Activated naive CD8-positive, alpha-beta T cell treated with anti-CD3 and anti-CD28 coated beads, Interleukin-2, amount 50 U/mL, for 16 hours (primary cell): ENCODE measurements at places on chromosomes 6 and 20.

DNA sequence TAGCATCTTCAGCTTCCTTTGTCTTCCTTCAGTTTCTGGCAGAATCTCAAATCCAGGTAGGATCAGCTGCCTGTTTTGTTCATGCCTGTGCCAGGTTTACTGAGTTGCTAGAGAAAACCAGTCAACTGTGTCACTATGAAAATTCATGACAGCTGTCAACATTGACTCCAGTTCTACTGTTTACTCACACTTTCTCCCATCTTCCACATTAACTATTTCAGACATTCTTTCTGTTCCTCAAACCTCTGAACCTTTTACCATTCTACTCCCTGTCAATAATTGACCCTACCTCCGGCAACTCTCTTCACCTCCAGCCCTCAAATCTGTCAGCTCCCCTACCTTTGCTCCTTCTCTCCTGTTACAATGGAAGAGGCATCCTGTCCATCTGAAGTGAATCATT, 8.5 kb downstream of the ENPP4 start:
- no peak for DNase-seq

GRCh38 chr20:43812216-43812615, 85.4 kb upstream of the GTSF1L start:
- no peak for DNase-seq

- no peak for DNase-seq
Measured at GRCh38 chr6:167788563-167788903, 38.2 kb upstream of the AFDN start.

GRCh38 chr20:51171141-51171540, 148.2 kb upstream of the KCNG1 start:
- DNase-seq = no peak

DNA sequence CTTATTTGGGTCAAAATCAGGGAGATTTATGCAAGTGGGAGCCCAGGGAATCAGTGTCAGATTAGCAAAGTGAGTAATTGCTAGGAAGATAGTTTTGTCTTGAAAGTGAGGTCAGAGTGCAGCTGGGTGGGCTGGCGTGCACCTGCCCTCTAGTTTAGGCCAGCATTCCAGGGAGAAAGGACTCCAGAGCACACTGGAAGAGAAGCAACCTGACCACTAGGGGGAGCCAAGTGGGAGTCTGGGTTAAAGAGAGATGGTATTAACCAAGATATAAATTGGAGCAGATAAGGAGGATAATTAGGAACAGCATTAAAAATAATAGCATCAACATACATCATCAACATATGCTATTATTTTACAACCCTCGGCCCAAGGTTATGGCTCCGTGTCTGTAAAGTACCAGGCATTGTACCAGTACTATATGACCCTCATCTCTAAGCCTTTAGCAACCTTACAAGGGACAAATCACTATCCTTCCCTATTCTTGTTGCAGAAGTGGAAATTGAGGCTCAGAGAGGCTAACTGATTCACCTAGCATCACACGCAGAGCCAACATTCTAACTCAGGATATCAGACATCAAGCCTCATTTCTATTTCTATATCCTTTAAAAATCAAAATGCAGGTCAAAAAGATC, 57.8 kb downstream of the SLC2A10 start:
- no peak for DNase-seq

DNA sequence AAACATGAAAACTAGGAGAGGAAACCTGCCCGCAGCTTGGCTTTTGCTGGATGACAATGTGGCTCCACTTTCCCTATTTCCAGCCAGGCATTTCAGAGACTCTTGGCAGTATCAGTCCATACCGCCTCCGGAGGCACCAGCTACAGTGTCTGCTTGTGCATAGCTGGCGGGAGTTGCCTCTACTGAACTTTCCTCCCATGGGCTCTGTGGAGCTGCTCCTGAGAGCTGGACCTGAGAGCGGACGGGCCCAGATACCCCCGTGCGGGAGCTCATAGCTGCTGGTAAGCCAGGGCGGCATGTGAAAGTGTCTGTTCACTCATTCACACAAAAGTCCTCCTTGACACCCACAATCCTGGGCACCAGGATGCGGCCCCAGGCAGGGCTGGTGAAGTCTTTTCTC, 130.3 kb upstream of the PMEPA1 start:
- DNase-seq = no peak

- DNase-seq = no peak
Measured at GRCh38 chr6:157169226-157169625, 154.1 kb downstream of the TMEM242 start.

DNA sequence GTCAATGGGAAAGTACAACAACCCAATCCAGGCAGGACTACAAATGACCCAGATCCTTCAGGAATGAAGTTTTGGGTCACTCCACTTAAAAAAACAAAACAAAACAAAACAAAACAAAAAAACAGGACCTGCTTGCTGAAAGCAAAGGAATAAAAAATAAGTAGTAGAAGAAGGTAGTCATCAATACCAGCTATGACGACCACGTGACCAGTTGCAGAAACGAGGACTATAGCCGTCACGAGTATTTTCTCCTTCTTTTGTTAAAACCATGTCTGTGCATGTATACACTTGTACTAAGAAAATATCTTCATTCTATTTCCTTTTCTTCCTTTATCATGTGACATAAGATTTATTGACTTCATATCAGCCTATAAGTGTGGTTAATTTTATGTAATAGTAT, 308.4 kb upstream of the DEFB112 start:
- no peak for DNase-seq

DNA sequence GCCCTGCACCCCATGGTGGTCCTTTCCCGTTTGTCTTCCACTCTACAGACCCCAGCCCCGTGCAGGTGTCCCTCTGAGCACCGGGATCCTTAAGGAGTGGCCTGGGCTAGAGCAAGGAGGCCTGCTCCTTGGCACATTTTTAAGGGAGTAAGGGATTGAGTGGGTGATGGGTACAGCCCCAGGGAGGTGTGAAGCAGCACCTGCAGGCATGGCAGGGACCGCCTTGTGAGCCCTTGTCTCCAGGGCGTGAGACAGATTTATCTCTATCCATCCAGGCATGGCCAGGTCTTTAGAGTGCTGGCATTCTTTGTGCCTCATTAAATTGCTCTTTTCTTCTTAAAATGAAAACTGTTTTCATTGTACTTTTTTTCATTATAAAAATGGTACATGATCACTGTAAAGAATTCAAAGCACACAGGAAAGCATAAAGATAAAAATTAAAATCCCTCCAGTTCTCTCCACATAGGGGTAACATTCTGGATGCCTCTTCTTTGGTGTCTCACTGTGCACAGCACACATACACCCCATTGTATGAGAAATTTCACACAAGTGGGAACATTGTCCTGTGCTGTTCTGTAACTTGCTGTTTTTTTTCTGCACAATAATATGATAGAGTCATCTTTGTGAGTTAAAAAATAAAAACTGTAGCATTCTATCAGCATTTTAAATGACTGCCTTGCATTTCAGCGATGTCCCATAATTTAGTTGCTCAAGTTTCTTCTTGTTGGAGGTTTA, 31.9 kb upstream of the ZNF831 start:
- DNase-seq = no peak

DNA sequence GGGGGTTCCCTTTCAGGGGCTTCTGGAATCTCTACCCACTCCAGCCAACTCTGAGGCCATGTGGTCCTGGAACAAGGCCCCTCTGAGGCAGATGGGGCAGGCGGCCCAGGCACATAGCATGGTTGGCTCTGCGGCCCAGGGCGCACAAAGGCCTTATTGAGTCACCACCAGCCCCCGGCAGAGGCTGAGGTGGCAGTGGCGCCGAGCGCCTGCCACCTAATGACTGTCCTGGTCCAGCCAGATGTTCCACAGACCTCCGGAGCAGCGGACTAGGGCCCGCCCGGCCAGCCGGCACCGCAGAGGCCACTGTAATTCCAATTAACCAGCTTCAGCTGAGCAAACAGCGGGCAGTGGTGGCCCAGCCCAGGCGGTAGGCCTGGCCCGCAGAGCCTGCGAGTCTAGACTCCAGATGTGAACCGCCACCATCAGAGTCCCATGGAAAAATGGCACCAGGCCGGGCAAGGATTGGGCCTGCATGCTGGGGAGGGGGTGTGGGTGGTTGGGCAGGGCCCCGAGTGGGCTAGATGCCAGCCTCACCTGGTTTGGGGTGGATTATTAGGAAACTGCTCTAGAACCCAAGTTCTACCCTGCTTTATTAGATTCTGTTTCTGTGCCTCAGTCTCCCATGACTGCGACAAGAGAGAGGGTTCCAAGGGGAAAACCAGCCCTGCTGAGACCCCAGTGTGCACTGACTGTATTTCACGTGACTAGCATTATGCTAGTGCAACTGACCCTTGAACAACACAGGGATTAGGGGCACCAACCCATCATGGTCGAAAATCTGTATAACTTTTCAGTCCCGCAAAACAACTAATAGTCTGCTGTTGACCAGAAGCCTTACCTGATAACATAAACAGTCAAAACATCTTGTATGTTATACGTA, 34.1 kb upstream of the ID1 start:
- no peak for DNase-seq

GRCh38 chr6:118523216-118523615, 24.9 kb upstream of the PLN start:
- DNase-seq = no peak

GRCh38 chr6:115270953-115271352, 789.7 kb downstream of the FRK start:
- no peak for DNase-seq

DNA sequence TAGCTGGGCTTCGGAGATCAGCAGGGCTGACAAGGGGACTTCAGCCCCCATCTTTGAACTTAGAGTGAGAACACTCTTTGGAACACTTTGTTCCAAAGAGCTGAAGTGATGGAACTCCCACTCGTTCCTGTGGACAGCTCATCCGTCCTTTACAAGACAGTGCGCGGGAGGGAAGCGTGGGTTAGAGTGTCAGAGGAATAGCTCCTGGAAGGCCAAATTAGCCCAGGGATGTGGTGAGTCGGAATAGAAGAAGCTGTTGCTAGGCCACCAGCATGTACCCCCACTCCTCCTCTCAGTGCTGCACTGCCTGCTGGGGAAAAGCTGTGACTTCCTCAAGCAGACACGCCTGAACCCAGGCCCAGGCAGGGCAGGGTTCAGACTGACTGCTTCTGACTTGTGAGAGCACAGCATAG, 1.7 kb downstream of the SDCBP2 start:
- no peak for DNase-seq

DNA sequence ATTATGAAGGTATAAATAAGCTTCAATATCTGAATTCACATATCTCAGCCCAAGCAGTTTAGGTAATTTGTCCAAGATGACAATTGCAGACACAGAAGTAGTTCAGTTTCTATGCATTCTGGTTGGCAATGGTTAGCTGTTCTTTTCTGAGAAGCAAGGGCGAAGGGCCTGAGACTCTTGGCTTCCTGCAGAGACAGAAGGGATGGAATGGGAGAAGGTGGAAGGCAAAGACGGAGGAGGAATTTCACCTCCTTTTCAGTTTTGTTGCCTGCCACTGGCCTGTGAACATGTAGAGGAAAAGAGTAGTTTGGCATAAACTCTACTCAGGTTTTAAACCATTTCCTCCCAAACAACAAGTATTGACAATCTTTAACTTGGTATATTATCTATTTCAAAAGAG, 180.7 kb upstream of the HS3ST5 start:
- DNase-seq = no peak

- no peak for DNase-seq
Measured at GRCh38 chr6:4280707-4281106, 145.3 kb upstream of the ECI2 start.

GRCh38 chr20:19047040-19047950, 165.1 kb upstream of the SLC24A3 start:
- DNase-seq = no peak

DNA sequence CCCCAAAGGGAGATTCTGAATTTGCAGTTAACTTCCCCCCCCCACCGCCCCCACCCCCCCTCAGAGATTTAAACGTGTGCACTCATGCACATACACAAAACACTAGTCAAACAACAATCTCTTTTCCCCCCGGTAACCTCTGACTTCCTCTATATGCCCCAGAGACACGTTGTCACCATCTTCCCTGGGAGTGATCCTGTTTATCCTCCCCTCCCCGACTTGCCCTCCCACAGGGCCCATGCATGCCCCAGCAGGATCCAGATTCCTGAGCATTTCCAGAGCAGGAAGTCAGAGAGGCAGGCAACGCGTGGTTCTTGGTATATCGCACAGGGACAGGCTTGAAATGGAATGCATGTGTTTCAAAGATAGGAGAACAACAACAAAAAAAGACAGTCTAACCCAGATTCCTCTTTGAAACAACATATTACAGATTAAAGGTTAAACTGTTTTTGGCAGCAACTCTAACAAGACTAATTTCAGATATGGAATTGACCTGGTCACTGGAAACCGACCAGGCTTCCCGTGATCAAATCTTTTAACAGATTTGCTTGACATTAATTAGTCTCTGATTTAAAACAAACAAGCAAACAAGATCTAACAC, 1.3 kb downstream of the BLCAP start:
- DNase-seq = no peak

DNA sequence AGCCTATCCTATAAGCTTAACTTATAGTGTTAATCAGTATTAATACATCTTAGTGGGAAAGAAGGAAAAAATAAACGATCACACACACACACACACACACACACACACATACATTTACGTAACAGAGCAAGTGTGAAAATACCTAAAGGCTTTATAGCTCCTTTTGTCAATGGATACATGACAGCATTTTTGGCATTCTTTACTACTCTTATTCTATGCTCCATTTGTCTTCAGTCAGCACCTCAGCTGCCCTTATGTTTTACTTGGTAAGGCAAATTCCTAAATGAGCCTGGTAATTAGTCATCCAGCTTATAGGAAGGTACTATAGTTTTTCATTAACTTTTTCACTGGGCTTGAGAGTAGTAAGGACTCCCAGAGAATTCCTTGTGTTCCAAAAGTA, 25.1 kb upstream of the SLC17A3 start:
- no peak for DNase-seq

DNA sequence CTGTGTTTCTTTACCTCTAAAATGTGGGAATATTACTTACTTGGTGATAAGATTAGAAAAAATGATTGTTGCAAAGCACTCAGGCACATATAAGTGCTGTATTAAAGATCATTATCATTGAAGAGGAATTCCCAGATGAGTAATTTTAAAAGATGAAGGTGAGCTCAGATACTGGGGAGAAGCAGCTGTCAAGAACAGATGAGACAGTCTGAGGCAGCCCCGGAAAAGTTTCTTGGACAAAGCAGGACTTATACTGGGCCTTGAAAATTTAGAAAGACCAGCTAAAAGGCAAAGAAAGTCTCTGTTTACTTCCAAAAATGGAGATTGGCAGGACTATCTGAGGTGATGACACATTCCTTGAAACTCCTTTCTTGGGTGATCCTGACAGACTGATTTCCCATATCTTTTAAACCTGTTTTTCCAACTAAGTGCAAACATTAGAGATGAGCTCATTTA, 93.8 kb upstream of the MARCKS start:
- no peak for DNase-seq

GRCh38 chr6:158662954-158663624, 13.2 kb downstream of the SYTL3 start:
- no peak for DNase-seq

GRCh38 chr6:169589699-169590257, 112.1 kb downstream of the WDR27 start:
- no peak for DNase-seq

GRCh38 chr6:164911151-164911550, 398.3 kb downstream of the C6orf118 start:
- no peak for DNase-seq
